ENCODE measurements at places on chromosomes 4 and X. TPM values are rescaled to one million over a fixed set of nuclear protein-coding genes. Genes with fewer than 3 reads are reported as not detected.
A peak's percentile ranks its signal among the peaks of the same experiment; 100 is the strongest.

ARAF gene
- total RNA-seq: 15.0 TPM

CXCL5 gene
- not detected for total RNA-seq

TDO2 gene
- total RNA-seq: not detected

MAGEA10 gene
- not detected for total RNA-seq

DNA sequence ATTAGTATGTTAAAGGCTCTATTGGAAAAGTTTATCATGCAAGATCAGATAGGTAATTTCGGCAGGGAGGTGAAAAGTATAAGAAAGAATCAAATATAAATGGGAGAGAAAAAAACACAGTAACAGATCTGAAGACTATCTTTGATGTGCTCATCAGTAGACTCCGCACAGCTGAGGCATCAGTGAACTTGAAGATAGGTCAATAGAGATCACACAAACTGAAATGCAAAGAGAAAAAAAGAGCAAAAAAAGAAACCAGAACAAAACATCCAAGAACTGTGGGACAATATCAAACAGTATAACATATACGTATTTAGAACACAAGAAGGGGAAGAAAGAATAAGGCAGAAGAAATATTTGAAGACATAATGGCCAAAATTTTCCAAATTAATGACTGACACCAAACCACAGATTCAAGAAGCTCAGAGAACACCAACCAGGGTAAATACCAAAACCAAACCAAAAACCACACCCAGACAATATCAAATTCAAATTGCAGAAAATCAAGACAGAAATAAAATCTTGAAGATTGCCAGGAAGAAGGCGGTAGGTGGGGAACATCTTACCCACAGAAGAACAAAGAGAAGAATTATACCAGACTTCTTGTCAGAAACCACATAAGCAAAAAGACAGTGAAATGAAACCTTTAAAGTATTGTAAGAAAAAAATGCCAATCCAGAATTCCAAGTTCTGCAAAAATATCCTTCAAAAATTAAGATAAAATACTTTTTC, 29.1 kb downstream of the PFKFB1 start:
- no peak overlapping the region for H3K27ac ChIP-seq
- H3K4me3 ChIP-seq: no peak overlapping the region
- DNase-seq: no peak
- no peaks in the 10 kb centered on the region for H3K27me3 ChIP-seq

GRCh38 chr4:102564399-102565059, 63.4 kb downstream of the NFKB1 start:
- no peak overlapping the region for H3K4me3 ChIP-seq
- no peak overlapping the region for H3K27ac ChIP-seq
- peaks cover 8% of the 10 kb centered on the region for H3K4me1 ChIP-seq
- peaks cover 7% of the 10 kb centered on the region for H3K36me3 ChIP-seq
- no peaks in the 10 kb centered on the region for H3K27me3 ChIP-seq

DNA sequence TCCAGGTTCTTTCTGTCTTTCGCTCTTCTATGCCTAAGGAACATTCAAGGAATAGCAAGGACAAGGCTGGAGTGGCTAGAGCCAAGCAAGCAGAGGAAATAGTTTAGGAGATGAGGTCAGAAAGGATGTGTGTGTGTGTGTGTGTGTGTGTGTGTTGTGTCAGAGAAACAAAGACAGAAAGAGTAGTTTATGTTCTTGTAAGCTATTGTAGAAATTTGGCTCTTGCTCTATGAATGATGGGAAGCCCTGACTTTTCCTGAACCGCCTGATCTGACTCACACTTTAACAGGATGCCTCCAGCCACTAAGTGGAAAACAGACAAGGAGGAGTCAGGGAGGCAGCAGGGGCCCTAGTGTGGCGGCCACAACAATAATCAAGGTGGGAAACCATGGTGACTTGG, 39.7 kb downstream of the LGI2 start:
- no peak overlapping the region for H3K4me3 ChIP-seq
- no peaks in the 10 kb centered on the region for H3K36me3 ChIP-seq
- no peak for DNase-seq
- no peaks in the 10 kb centered on the region for H3K27me3 ChIP-seq

- no peaks in the 10 kb centered on the region for H3K4me1 ChIP-seq
- H3K27ac ChIP-seq: no peak overlapping the region
- DNase-seq: no peak
- H3K27me3 ChIP-seq: no peaks in the 10 kb centered on the region
Measured at GRCh38 chr4:157727163-157727562, 445.7 kb downstream of the GASK1B start.

GRCh38 chr4:182922501-182923284, 5.5 kb upstream of the DCTD start:
- peaks cover 3% of the 10 kb centered on the region for H3K27me3 ChIP-seq
- no peak for DNase-seq
- H3K27ac ChIP-seq: no peak overlapping the region
- H3K4me3 ChIP-seq: 0 out of 2 replicates have a peak overlapping the region, but pooled peaks have one; percentile 9
- H3K36me3 ChIP-seq: no peaks in the 10 kb centered on the region

DNA sequence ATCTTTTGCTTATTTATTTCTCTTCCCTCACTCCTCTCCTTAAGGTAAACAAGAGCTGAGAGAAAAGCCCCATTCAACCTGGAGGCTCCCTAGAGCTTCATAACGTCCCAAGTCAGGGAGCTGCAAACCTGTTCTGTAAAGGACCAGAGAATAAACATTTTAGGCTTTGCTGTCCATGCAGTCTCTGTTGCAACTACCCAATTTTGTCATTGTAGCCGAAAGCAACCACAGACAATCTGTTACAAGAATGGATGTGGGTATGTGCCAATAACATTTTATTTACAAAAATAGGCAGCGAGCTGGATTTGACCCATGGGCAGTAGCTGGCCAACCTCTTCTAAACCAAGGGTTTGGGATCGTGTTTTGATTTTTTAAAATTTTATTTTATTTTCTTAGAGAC, 71.3 kb upstream of the TBL1X start:
- peaks cover 14% of the 10 kb centered on the region for H3K4me1 ChIP-seq
- no peak overlapping the region for H3K4me3 ChIP-seq
- no peak for DNase-seq
- no peaks in the 10 kb centered on the region for H3K36me3 ChIP-seq
- H3K27me3 ChIP-seq: no peaks in the 10 kb centered on the region

DNA sequence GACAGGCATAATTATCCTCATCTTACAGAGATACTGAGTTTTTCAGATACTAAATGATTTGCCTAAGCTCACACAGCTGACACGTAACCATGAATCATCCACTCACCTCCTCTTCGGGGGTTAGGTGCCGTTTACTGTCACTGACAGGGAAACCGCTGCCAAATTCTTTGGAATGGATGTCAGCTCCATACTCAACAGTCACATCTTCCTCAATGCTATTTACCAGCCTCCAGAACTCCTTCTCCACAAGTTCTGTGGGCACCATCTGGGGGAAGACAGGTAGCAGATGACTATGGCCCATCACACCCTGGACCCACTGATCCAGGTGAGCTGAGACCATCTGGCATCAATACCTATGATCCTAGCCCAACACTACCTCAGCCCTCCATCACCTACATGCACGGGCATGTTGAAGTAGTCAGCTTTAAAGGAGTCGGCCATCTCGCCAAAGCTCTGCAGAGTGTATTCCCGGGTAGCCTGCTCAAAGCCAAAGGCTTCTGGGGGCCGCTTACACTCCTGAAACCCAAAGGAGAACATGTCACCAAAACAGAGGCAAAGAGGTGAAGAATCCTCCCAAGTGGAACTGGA, 13.5 kb downstream of the KDM5C start:
- no peaks in the 10 kb centered on the region for H3K27me3 ChIP-seq
- H3K27ac ChIP-seq: no peak overlapping the region
- H3K4me3 ChIP-seq: no peak overlapping the region
- H3K4me1 ChIP-seq: no peaks in the 10 kb centered on the region
- DNase-seq: no peak
- peaks cover 54% of the 10 kb centered on the region for H3K36me3 ChIP-seq

DNA sequence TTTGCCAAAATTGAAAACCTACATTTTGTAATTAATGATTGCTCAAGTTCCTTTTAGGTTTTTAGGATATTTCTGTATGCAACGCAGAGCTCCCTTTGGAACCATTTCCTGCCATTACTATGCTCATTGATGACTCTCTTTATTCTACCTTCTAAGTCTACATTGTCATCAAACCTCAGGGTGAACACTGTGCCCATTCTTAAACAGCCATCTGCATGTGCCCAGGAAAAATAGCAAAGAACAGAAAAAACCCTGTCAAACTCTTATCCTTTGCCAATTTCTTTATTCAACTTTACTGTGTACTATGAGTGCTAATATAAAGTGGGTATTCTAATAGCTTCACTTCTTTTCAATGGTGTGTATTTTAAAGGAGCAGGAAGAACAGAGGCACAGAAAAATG, 1455.9 kb downstream of the ADGRL3 start:
- no peak for DNase-seq
- no peak overlapping the region for H3K27ac ChIP-seq
- no peak overlapping the region for H3K4me3 ChIP-seq

GRCh38 chr4:80270868-80271267, 4.4 kb downstream of the FGF5 start:
- no peak overlapping the region for H3K27ac ChIP-seq
- H3K4me1 ChIP-seq: no peaks in the 10 kb centered on the region
- no peaks in the 10 kb centered on the region for H3K36me3 ChIP-seq

GRCh38 chr4:80266253-80266901, at the start of gene FGF5:
Gene FGF5, plus strand, starts transcription at chr4:80266664. Its CDS starts 161 bp downstream, at chr4:80266825.
- DNase-seq: no peak
- H3K27ac ChIP-seq: no peak within 1 kb of the TSS
- H3K4me1 ChIP-seq: no peaks in the 10 kb centered on the region
- H3K27me3 ChIP-seq: peaks cover 2% of the 10 kb centered on the region
- no peaks in the 10 kb centered on the region for H3K36me3 ChIP-seq
